ENCODE measurements at places on chromosomes 3 and 15.

DNA sequence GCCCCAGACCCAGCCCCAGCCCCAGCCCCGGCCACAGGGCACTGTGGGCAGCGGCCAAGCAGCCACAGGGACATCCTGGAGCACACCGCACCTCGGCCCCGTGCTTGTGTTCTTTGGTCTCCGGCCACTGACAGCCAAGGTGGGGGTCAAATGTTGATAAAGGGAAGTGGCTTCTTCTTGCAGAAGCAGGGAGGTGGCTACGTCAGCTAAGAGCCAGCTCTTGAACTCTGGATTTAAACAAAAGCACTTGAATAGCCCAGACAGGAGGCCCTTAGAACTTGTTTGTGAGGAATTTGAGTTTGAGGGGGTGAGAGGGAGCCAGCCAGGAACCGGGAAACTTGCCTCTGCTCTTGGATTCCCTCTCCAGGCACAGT lies 135.8 kb upstream of the ABHD17C start:
- no peak for DNase-seq

DNA sequence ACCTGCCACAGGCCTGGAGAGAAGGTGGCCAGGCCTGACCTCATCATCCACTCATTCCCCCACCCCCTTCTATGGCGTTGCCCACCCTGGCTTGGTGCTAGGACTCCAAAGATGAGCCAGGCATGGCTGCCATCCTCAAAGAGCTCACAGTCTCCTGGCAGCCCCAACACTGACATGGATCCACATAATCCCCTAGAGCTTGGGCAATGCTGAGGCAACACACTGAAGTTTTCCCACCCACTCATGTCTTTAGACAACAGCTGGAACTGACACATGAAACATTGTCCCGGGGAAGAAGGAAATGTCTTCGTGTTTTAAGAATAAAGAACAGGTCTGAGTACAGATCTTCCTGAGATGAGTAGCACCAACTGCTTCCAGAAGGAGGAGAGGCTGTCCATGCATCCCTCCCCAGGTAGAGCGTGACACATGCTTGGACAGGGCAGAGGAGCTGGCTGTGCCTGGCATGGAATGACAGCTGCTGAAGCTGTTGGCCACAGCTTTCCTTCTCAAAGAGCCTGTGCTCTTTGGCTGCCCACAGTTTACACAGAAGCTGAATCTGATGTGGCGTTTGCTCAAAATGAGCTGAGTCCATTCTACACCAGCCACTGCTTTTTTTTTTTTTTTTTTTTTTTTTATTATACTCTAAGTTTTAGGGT lies 70.1 kb downstream of the HOMER2 start:
- peak; percentile 47 for DNase-seq

DNA sequence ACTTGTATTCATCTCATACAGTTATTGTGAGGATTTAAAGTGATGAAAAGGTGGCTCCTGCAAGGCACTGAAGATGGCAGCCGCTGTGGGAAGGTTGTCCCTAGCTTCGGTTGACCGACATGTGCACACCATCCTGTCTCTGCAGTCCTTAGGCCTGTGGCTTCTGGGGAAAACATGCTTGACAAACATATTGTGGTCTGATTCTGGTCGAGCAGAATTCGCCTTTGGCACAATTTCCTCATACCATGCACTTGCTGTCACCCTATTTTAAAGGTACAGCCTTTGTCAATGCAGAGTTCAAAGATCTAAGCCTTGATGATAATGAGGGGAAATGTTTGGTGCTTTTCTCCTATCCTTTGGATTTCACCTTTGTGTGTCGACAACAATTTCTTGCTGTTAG lies 50.9 kb downstream of the PRICKLE2 start:
- DNase-seq, result no peak

DNA sequence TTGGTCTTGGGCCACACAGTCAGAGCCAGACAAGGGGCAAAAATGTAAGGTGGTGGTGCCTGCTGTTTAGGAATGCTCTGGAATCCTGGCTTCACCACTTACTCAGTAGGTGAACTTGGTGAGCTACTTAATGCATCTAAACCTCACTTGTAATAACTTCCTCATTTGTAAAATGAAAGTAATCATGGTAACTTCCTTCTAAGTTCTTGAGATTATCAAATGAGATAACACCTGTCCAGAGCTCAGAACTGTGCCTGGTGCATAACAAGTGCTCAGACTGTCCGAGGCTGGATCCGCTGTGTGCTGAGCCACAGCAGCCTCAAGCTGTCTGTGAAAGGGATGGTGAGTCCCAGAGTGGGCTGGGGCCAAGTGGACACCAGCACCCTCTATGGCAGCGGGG lies 62.8 kb upstream of the KY start:
- no peak for DNase-seq

DNA sequence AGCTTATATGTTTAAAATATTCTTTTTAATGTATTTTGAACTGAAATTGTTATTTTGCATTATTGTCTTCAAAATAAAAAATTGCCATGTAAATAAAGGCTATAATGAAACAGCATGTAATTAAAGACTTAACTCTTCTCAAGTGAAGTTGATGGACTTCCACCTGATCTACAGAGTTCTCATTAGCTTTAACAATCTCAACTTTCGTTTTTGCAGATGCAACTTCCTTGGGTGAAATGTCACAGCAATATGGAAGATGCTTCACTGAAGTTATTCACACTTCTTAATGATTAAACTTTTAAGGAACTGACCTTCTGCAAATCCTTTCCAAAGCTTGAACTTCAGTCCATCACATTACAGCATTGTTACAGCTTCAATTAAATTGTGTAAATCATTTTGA lies 63.6 kb downstream of the OSTN start:
- no peak for DNase-seq

DNA sequence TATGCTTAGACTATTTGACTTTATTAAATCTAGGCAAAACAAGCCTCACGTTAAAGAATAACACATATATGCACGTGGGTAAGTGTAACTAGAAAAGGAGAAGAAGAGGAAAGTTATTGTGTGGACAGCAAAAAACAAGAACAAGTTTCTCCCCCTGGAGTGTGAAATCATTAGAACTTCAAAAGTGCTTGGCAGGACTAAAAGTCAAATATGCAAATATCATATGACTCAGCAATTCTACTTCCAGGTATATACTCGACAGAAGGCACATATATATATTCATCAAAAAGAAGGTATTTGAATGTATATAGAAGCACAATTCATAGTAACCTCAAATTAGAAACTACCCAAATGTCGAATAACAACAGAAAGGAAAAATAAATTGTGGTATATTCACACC lies 68.9 kb upstream of the STXBP5L start:
- DNase-seq, result no peak

DNA sequence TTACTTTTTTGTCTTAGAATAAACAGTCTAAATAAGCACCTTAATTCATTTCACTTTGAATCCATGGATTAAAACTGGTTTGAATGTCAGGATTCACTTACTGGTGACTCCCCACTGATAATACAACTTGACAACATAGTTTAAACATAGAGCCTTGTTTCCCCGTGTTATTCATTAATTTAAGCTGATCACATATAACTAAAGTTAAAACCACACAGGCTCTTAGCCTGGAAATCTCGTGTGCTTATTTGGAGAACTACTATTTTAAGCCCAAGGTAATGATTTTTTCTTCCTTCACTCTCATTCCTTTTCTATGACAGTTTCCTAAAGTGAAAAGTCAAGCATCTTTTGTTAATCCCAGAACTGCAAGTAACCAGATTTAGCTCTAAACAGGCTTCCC lies 64.2 kb downstream of the HACD2 start:
- no peak for DNase-seq

GRCh38 chr3:72160351-72160750 lies 375.4 kb upstream of the PROK2 start:
- DNase-seq, result no peak

DNA sequence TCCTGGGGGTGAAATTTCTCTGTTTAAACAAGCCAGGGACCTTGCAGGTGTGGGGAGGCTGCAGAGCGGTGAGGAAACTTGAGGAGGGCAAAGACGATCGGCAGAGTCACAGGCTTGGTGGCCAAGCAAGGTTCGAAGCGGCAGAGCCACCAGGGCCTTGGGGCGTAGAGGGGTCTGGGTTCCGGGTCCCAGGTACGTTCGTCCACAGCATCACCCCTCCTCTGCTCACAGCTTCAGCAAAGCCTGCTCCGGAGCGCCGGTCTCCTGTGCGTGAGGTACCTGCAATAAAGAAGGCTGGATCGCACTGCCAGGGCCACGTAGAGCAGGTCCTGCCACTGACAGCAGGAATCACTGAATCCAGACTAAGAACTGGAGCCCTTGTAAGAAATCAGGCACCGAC lies 66.8 kb upstream of the PCSK6 start:
- DNase-seq, result no peak

DNA sequence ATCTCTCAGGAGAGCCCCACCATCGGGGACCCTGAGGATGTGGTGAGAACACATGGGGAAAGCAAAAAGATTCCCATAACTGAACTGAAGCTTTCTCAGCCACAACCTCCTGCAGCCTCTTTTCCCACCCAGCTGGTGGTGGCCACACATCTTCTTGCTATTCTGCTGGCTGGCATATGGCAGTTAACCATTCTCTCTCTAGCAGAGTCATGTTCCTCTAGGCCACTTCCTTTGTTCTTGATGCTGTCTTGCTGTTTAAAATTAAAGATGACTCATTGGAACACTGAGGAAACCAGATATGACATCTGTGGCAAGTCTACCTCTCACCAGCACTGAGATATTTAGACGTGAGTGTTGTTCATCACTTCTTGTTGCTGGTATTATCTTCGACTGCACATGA lies 180.3 kb upstream of the ROBO2 start:
- DNase-seq, result no peak

- DNase-seq, result no peak
Observed at GRCh38 chr15:56353740-56354139, 11.5 kb upstream of the TEX9 start.

DNA sequence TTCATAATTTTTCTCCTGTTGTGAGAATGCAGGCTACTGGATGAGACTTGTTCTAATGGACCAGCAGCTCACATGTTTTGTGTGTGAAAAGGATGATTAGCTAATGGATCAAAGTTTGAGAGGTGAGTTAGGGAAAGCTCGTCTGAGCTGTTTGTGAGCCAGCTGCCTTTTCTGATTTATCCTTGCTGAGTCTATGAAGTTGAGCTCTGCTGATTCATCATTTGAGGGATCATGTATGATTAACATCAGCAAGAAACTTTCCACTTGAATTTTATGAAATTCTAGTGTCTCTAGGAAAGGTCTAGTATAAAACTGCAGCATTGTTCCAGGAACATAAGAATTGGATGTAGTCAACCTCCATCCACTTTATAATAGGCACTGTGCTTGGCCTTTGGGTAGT lies 698.7 kb downstream of the NTRK3 start:
- no peak for DNase-seq

DNA sequence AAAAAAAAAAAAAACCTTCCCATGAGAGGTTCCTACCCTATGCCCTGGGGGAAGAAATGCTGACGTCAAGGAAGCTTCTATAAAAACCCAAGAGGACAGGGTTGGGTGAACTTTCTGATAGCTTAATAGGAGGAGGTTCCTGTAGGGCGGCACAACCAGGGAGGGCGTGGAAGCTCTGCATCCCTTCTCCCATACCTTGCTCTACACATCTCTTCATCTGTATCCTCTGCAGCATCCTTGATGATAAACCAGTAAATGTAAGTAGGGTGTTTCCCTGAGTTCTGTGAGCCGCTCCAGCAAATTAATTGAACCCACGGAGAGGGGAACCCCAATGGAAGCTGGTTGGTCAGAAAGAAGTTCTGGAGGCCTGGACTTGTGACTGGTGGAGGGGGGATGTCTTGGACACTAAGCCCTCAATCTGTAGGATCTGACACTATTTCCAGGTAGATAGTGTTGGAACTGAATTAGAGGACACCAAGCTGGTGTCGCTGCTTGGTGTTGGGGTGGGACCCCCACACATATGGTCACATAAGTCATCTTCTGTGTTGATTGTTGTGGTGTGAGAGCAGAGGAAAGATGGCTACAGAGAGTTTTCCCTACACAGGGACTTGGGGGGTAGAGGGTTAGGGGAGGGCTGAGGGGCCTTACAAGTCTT lies 91.5 kb downstream of the ST6GAL1 start:
- no peak for DNase-seq

- no peak for DNase-seq
Observed at GRCh38 chr3:151436675-151437446, 24.0 kb downstream of the IGSF10 start.

- DNase-seq, result no peak
Observed at GRCh38 chr15:88046576-88047129, 209.9 kb downstream of the NTRK3 start.

DNA sequence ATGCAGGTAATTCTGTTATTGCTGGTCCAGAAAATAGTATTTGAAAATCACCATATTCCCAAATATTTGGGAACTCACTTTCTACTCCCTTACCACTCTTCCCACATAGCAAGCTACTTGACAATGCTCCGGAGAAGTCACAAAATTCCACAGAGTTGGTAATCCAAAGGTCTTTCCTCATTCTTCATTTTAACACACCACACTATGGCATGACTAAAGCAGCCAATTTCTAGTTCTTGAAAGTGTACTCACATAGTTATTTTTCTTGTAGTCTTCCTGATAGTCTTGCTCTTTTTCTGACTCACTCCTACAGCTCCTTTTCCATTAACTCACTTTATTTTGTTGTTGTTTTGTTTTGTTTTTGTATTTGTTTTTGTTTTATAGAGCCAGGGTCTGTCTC lies 67.2 kb downstream of the MYO9A start:
- DNase-seq, result no peak

- peak; percentile 28 for DNase-seq
Observed at GRCh38 chr3:108297647-108298046, 1.3 kb downstream of the HHLA2 start.

DNA sequence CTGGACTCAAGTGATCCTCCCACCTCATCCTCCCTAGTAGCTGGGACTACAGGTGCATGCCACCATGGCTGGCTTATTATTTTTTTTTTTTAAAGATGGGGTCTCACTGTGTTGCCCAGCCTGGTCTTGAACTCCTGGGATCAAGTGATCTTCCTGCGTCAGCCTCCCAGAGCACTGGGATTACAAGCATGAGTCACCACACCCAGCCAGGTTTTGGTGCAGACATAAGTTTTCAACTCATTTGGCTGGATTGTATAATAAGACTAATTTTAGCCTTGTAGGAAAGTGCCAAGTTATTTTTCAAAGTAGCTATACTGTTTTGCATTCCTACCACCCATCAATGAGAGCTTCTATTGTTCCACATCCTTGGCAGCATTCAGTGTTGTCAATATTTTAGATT lies 32.1 kb downstream of the BUB1B start:
- DNase-seq, result no peak

- no peak for DNase-seq
Observed at GRCh38 chr3:78140866-78141265, 1101.0 kb downstream of the ROBO2 start.

GRCh38 chr15:77064539-77065308 lies 6.2 kb downstream of the TSPAN3 start:
- DNase-seq, result no peak

GRCh38 chr3:178526291-178526690 lies 9.9 kb upstream of the KCNMB2 start:
- peak; percentile 97 for DNase-seq

- DNase-seq, result peak; percentile 89
Observed at GRCh38 chr3:42880601-42881451, 5.1 kb upstream of the CYP8B1 start.

- DNase-seq, result no peak
Observed at GRCh38 chr15:79826800-79827199, 70.0 kb downstream of the MTHFS start.

Data from muscle of leg (tissue), 16 donors.